ENCODE measurements at places on chromosomes 2 and 18.

DNA sequence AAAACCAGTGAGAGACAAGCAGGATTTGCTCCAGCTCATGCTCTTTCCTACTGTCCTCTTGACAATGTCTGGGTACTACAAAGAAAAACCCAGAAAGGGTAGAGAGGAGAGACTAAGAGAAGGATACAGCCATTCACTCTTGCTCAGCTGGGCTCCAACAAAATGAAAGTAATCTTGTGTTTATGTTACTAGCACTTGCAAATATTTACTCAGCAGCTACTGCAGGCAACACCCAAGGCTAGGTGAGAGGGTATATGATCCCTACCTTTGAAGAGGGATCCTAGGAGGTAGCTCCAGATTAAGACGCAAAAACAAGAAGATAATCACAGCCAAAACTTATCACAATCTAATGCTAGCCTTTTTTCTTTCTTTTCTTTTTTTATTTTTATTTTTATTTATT is 329.6 kb upstream of the ACVR2A start:
- no peak for DNase-seq

DNA sequence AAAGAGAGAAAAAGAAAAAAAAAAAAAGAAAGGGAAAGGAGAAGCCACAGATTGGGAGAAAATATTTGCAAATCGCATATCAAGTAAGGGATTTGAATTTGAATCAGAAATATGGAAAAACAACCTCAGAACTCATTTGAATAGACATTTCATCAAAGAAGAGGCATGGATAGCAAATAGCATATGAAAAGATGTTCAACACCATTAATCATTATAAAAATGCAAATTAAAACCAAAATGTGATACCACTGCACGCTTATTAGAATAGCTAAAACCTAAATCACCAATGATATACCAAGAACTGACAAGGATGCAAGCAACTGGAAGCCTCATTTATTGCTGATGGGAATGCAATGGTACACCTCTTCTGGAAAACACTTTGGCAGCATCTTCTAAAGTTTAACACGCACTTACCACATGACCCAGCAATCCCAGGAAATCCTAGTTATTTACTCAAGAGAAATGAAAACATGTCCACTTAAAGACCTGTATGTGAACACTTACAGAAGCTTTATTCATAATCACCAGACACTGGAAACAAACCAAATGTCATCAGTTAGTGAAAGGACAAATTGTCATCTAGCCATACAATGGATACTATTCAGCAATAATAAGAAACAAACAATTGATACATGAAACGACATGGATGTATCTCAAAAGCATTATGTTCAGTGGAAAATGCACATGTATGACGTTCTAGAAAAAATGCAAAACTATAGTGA is 10.3 kb downstream of the DNER start:
- no peak for DNase-seq

- DNase-seq: no peak
Observed at GRCh38 chr2:112767693-112768330, 3.4 kb upstream of the CKAP2L start.

DNA sequence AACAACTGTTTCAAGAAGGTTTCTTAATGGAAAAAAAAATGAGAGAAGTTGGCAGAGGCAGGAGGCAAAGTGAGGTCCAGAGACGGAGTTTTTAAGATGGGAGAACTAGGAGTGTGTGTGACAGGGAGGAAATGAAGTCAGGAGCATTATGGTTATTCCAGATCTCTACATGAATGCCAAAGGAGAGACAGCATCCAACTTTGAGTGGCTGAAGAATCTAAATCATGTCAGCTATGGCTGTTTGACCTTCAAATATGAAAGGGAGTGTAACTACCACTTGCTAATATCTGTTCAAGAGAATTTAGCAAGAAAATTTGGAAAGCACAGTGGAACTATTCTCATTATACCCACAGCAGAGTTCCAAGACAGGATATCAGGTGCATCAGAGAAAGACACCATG is 81.2 kb upstream of the CCBE1 start:
- DNase-seq: no peak

- no peak for DNase-seq
Observed at GRCh38 chr2:153416071-153416470, 62.5 kb downstream of the RPRM start.

DNA sequence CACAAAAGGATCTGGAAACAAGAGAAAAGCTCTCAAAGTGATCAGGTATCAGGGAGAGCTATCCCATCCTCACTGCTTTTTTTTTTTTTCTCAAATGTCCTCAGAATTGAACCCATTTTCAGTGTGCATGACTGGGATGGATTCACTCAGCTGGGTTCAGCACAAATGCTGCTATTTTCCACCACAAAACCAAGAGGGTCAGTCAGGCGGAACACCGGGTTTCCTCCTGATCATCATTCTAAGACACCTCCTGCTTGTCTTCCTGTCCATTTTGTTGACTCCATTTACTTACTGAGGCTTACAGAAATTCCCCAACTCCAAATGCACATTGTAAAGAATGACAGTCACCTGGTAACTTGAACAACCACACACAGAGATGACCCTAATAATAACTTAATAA is 39.9 kb downstream of the CYRIA start:
- no peak for DNase-seq

- DNase-seq: no peak
Observed at GRCh38 chr2:103265521-103265920, 503.7 kb downstream of the TMEM182 start.

- DNase-seq: no peak
Observed at GRCh38 chr2:19201911-19202462, 156.4 kb downstream of the OSR1 start.

DNA sequence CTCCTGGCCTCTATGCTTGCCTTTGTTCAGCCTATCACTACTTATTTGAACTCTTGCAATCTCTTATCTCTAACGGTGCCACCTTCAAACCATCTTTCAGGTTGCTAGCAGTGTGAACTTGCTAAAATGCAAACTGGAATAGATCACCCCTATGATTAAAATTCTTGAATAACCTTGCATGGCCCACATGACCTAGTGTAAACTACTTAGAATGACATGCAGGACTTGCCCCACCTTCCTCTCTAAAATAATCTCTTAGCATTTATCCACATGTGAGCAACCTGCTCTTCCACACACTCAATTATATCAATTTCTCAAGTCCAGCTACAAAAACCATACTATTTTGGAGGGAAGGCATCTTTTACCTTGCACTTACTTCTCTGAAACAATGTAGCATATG is 137.6 kb downstream of the ETAA1 start:
- no peak for DNase-seq

DNA sequence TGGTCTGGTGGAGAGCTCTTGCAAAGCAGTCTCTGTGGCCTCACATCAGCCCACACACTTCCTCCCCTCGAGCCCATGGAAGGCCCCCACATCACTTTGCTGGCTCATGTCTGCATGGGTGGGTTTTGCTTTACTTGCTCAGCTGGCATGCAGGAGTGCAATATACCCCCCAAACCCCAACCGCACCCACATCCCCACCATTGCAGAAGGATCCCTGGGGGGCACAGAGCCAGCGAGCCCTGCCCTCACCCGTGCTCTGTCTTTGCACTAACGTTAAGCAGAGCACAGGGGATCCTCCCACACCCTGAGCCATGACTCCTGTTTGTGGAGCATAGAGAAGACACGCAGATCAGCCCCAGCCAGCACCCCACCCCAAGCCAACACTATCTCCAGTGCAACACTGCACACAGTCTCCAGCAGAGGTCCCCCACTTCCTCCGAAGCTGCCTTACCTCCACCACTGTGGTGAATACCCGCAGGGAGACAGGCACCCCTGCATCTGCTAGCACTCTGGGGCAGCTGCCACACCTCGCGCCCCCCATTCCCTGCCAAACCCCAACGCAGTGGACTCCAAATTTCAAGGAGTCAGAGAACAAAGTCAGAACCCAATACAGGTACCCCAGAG is 177.8 kb upstream of the RGPD4 start:
- DNase-seq: no peak

DNA sequence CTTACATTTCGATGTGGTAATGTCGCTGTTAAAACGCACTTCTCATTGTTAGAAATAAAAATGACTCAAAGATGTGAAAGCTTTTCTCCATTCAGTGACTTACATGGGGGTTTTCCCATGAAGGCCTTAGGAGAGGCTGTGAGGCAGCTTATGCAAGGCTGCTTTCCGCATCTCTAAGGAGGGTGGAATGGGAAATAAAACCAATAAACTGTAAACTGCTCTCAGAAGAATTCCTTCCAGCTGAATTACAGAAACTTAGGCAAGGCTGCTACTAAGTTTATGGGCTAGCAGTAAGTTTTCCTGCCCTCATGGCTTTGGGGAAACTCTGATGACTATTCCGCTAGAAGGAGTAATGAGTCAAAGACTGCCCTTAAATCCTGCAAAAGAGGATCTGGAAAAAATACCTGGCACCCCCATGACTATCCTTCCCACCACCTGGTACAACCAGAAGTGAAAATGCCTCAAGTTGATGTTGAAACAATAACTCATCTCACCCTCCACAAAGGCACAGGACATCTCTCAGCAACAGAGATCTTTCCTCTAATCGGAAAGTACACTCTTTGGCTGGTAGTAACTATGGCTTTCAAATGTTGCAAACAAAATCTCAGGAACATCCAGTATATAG is 97.7 kb upstream of the SMAD7 start:
- no peak for DNase-seq

- DNase-seq: no peak
Observed at GRCh38 chr18:67726882-67727281, 210.4 kb upstream of the DSEL start.

DNA sequence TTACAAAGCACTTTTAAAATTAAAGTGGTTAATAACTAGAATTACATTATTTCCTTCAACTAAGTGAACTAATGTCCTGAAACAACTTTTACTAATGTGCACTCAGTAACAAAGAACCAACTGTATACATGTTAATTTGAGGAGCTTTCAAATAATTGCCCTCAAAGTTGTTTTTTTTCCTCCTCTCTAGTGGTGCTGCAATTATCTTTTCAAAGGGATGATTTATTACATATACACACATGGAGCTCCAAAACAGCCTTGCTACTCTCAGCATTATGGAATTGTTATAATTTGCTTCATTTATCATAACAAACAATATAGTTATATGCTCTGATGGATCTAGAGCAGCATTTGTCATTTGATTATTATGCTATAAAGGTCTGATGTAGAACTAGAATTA is 246.3 kb upstream of the RASGRP3 start:
- no peak for DNase-seq

DNA sequence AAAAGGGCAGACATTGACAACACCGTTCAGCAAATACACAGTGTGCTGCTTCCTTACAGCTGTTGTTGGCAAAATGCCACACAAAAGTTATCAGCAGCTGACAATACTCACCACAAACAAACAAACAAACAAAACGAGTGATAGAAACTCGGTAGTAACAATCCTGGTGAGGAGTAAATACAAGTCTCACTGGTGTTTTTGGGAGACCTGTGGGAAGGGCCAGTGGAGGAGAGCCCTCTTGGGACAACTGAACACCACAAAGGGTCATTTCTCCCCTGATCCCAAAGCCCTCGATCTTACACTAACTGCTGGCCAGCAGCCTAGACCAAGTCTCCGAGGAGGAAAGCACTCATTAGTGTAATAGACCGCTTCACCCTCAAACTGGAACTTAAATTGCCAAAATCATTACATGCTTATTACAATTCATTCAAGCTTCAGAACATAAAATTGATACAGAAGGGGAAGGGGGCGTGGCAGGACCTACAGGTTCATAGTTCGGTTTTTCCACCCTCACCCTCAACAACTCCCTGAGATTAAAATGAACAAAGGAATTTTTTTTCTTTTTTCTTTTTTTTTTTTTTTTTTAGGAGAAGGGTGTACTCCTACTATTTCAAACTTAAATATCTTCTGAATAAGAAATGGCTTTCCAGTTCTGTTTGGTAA is 5.0 kb downstream of the AP1S3 start:
- no peak for DNase-seq

DNA sequence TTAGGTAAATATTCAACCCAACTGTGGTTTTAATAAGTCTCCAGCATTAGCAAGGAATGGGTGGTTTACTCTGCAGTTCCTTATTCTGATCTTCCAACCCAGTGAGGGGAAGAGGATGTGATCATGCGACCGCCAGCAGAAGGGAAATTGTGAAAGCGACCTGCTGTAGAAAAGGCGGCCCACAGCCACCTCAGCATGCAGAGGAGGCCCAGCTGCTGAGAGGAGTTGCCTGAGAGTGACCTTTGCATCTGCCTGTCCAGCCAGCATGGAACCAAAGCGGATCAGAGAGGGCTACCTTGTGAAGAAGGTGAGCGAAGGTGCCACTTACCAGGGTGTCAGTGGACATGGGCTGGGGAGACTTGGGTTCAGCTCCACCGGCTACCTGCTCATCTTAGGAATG is at the start of gene PLEK:
TSS of gene PLEK (plus strand) at position 196 of the 400 bp plus-strand sequence. CDS start at position 266, 70 bp downstream.
- peak; percentile 37 for DNase-seq

DNA sequence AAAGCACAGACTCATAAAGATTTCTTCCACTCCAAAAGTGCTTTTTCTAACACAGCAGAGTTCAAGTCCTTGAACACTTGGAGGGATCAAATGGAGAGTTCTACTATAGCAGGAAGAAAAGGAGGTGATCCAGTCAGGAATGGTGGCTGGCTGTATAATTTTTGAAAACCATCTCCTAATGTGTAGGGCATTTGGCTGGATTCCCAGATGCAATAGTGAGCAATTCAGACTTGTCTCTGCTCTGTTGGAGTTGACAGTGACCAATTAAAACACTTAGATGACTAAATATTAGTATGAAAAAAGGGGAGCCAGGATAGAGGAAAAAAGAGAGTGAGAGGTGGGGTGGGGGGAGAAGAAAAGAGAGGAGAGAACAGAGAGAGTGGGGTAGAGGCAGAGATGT is 5.3 kb upstream of the G6PC2 start:
- DNase-seq: no peak

- DNase-seq: no peak
Observed at GRCh38 chr2:233798335-233799086, 20.4 kb downstream of the MROH2A start.

GRCh38 chr18:45617284-45617683 is 2.0 kb downstream of the SLC14A2 start:
- DNase-seq: no peak

GRCh38 chr2:103743195-103743594 is 981.4 kb downstream of the TMEM182 start:
- DNase-seq: no peak

DNA sequence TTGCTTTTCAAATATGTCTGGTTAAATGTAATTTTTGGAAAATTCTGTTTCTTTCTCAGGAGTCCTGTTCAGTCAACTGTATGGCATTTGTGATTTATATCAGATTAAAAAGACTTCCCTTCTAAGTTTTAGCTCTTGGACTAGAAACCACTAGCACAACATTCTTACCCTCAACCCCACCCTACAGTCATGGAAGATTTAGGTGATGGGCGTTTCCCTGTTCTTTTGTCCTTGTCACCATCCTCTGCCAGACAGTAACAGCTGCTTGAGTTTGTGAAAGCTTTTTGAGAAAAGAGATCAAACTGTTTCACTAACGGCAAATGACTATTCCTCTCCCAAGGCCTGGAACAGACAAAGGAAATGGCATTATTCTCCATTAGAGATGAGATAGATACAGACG is 31.8 kb downstream of the SERPINB5 start:
- no peak for DNase-seq

- DNase-seq: no peak
Observed at GRCh38 chr2:188235364-188235763, 56.3 kb upstream of the GULP1 start.
